Uterus (tissue), 4 donors: ENCODE measurements at places on chromosomes 2 and 18. TPM values are rescaled to one million over a fixed set of nuclear protein-coding genes. Genes with fewer than 3 reads are reported as not detected.

- DNase-seq = no peak
Observed at GRCh38 chr2:118752762-118753429, 94.6 kb downstream of the EN1 start.

The PDE1A gene
- total RNA-seq = 13.1 TPM

- DNase-seq = no peak
Observed at GRCh38 chr18:40607542-40608148, 1347.4 kb upstream of the PIK3C3 start.

DNA sequence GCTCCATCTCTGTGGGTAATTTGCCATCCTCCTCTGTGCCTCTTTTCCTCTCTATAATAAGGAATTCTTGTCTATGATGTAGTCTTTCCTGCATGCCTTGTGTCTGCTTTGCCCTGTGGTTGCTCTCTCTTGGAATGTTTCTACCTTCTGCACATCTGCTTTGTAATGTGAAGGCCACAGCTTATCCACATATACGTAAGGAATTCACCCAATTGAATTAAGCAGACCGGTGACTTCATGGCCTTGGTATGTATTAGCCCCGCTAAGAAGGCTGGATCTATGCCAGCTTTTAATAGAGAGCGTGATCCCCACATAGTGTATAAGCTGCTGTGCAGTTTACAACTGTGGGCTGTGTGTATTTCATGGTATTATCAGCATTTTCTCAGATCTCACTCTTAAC lies 274.7 kb downstream of the RNF144A start:
- no peak for DNase-seq

DNA sequence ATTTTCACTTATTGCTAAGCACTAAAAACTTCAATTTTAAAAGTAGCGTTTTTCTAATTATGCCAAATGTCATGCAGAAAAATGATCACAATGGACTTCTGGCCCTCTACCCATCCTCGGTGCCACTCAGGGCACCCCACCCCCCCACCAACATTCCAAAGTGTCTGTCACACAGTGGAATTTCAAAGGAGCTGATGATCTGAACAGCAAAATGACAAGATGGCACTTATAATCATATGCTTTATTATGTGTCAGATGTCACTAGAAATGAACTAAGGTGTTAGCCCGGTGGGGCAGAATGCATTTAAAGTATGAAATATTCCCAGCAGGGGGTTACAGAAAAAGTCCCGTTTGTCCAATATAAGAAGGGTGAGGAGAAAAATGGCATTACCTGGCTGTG lies 360.7 kb upstream of the RAB12 start:
- no peak for DNase-seq

- no peak for DNase-seq
Observed at GRCh38 chr2:27977731-27978312, 87.3 kb downstream of the BABAM2 start.

The VPS4B gene
- 32.4 TPM for total RNA-seq

DNA sequence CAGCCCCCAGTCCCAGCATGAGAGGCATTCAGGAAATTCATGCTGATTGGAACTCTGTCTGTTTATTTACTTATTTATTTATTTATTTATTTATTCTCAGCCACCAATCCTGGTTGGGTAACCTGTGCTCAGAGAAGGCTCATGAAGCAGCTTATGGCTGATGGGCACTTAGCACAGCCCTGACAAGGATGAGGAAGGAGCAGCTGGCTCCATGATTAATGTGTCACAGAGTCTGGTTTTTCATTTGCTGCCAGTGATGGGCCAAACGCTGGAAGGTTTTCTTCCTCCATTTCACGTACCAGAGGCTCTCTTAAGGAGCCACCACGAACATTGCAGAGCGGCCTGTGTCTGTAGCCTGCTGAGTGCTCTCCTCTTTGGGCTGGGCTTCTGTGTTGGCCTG lies 28.3 kb upstream of the KCNS3 start:
- no peak for DNase-seq

DNA sequence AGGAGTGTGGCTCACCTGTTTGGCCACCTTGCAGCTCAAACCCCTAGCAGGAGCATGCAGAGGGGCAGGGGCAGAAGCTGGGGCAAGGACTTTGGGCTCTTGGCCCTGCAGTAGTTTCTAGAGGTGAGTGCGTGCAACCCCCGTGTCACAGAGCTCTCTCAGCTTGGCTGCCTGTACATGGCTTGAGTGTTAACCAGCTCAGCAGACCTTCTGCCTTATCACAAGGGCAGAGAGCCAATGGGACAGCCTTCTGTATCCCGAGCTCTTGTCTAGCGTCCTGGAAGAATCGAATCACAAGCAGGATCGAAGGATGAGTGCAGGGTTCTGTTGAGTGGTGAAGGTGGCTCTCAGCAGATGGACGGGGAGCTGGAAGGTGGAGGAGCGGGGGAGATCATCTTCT lies 120.3 kb upstream of the TMEM18 start:
- no peak for DNase-seq

The ASXL2 gene
- total RNA-seq = 29.7 TPM

GRCh38 chr18:34639687-34640086 lies 70.4 kb upstream of the DTNA start:
- DNase-seq = no peak

DNA sequence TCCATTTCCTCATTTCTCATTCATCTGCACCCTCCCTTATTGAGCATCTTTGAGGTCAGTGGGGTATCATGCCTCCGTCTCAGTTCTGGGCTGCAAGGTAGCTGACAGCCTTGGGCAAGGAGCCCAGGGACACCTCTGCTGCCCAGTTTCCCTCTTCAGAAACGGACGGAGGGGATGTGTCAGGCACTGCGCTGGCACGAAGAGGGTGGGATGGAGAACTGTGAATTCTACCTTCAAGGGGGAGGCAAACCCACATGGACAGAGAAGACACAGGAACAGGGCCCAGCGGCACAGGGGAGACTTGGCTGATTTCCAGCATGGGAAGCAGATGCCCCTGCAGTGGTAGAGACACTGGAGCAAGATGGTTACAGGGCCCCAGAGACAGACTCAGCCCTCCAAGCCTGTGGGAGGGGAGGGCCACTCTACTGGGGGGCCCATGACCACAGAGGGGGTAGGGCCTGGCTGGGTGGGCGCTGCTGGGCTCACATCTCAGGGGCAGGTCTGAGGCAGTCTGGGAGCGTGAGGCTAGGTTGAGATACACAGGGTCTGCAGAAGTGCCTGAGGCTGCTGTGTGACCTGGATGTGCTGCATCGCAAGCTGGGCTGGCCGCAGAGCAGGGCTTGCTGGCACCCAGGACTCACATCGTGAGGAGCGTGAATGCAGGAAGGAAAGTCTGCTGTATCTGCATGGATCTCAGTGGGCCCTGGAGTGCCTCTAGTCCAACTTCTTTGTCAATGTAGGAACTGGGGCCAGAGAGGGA lies 92.3 kb downstream of the HS1BP3 start:
- no peak for DNase-seq

DNA sequence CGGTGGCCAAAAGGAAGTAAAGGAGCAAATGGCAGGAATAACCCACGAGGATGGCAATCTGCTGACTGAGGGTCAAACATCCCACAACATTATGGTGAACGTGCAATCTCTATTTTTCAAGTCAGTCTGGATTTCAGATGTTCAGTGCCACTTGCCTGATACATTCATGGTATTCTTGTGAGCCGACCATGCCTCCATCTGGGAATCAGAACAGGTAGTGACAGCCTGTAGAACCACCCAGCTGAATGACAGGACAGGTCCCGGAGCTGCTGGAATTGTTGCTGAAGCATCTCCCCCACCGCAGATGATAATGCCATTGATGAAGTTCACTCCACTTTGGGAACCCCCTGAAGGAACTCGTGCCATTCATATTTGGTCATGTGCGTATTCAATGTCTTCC lies 123.2 kb downstream of the CAPN13 start:
- no peak for DNase-seq

GRCh38 chr2:18123577-18123976 lies 245.1 kb downstream of the KCNS3 start:
- DNase-seq = no peak

DNA sequence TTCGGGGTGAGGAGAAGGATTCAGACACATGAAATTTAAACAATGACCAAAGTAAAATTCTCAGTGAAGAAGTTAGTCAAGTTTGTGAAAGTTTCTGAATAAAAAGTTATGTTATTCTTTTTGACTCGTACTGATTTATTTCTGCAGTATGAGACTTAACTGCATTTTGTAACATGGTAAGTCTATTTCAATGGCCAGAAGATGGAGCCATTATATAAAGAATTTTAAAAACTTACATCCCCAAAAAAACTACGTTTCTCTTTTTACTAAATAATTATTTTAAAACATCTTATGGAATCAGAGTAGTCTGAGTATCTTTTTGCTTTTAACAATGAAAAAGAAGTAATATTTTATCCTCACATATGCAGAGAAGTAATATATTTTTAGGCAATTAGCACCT lies 51.4 kb upstream of the SCN1A start:
- DNase-seq = no peak

DNA sequence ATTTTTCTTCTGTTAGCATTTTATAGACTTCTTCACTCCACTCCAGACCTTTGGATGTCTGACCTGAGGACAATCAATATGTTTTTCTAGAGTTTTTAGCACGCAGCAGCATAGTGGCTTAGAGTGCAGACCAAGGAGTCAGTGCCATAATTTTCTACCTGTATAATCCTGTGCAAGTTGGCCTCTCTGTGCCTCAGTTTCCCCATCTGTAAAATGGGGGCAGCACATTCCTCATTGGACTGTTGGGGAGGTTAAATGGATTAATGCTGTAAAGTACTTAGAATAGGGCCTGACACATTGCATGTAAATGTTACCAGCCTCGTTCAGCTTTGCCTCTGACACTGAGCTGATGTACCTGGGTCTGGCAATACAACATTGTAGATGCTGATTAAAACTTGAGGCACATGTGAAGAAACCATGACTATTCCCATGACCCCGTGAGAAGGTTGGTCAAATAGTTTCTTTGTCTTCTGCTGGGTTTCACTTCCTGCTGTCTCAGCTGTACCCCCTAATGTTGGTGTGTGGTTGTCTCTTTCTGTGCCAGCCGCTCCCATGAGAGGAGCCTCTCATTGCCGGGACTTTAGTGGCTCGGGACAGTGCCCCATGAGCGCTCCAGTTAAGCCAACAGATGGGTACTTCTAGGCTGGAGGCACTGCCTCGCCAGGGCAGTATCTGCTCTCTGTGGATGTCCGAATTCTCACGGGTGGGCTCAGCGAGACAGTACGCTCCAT lies 125.3 kb downstream of the SH3RF3 start:
- no peak for DNase-seq

The STARD7 gene
- 128 TPM for total RNA-seq

- DNase-seq = no peak
Observed at GRCh38 chr2:207109768-207110167, 56.0 kb downstream of the KLF7 start.

- no peak for DNase-seq
Observed at GRCh38 chr2:216259081-216259480, 113.2 kb downstream of the MARCHF4 start.

- DNase-seq = no peak
Observed at GRCh38 chr2:107992069-107992468, 5.7 kb downstream of the SLC5A7 start.

GRCh38 chr2:196535742-196536141 lies 103.8 kb upstream of the CCDC150 start:
- no peak for DNase-seq

- no peak for DNase-seq
Observed at GRCh38 chr2:144180131-144180530, 339.8 kb downstream of the ZEB2 start.

DNA sequence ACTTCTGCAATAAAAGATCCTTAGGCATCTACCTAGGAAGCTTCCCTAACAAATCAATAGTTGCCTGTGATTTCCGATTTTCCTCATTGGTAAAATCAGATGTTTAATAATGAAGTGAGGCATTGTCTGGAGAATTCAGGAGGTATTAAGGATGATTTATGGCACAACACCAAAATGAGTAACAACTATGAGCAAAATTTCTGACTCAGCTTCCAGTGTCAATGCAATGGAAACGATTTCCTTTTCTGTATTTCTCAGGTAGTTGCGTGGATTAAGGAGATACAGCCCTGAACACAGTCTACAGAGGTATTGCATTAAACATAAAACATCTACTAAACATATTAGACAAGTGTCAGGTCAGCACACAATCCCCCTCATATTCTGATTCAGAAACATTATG lies 99.5 kb downstream of the EPB41L3 start:
- no peak for DNase-seq
